Motor neuron (in vitro differentiated cells): ENCODE measurements at places on chromosomes 12 and 14.

DNA sequence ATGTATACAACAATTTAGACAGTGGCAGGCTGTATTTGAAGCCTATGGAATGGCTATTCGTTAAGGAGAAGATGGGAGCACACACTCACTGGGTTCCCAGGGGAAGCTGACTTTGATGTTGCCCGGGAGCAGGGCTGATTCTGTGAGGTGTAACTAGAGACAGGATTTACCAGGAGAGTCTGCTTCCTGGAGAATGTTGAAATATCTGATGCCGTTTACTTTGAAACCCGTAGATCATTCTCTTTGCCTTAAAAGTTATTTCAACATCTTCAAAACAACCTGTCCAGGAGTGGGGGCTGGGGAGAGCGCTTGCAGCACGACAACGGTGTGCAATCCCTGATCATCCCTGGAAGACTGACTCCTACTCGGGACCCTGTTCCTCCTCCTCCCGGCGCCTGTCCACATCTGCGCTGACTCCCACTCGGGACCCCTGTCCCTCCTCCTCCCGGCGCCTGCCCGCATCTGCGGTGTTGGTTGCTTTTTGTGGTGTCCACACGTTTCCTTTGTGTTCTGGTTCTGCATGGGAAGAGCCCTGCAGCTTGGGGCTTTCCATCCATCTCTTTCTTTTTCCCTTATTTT is 72.6 kb downstream of the AACS start:
- no peak for ATAC-seq

- no peak for ATAC-seq
Measured at GRCh38 chr14:68684466-68685418, 108.1 kb downstream of the ZFP36L1 start.

- ATAC-seq, result no peak
Measured at GRCh38 chr14:53043027-53043581, 92.3 kb upstream of the FERMT2 start.

- no peak for ATAC-seq
Measured at GRCh38 chr12:2844786-2845185, 10.0 kb upstream of the NRIP2 start.

- ATAC-seq, result no peak
Measured at GRCh38 chr12:105166736-105167135, 59.2 kb downstream of the WASHC4 start.

GRCh38 chr14:55745906-55746305 is 165.9 kb downstream of the KTN1 start:
- ATAC-seq, result no peak

- no peak for ATAC-seq
Measured at GRCh38 chr12:123091230-123092150, 59.4 kb downstream of the PITPNM2 start.

GRCh38 chr14:59583755-59584154 is 7.1 kb upstream of the CCDC175 start:
- peak; percentile 25 for ATAC-seq

- ATAC-seq, result no peak
Measured at GRCh38 chr14:38129705-38130104, 78.0 kb upstream of the SSTR1 start.

GRCh38 chr12:53244337-53244736 is 12.3 kb upstream of the RARG start:
- peak; percentile 82 for ATAC-seq

DNA sequence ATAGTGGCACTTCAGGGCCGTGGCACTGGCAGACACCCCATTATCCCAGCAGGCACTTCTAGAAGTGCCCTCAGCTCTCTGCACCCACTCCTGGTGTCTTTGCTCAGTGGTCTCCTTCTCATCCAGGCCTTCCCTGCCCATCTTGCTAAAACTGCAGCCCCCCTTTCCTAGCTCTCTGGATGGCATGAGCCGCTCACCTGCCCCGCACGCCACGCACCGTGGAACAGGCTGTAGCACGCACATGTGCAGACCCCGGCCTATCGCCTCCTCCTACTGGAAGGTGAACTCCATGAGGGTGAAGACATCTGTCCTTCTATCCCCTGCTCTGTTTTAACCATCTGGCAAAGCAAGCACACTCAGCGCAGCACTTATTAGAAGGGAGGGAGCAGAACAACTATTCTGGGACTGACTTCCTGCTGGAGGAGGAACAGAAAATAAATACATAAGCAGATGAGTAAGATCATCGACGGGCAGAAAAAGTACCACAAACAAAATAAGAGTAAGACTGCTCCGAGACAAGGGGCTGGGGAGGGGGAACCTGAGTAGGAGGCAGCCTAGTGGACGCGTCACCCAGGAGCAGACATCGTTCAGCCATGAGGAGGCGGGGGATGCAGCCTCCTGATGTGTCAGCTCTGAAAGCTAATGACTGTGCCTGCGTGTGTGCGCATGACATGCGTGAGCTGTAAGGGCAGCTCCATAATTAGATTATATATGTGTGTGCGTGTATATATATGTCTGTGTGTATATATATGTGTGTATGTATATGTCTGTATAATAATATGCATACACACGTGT is 7.8 kb upstream of the FZD10 start:
- no peak for ATAC-seq
